Activated CD8-positive, alpha-beta memory T cell treated with anti-CD3 and anti-CD28 coated beads for 1 hour (primary cell): ENCODE measurements at places on chromosomes 16 and 17.

DNA sequence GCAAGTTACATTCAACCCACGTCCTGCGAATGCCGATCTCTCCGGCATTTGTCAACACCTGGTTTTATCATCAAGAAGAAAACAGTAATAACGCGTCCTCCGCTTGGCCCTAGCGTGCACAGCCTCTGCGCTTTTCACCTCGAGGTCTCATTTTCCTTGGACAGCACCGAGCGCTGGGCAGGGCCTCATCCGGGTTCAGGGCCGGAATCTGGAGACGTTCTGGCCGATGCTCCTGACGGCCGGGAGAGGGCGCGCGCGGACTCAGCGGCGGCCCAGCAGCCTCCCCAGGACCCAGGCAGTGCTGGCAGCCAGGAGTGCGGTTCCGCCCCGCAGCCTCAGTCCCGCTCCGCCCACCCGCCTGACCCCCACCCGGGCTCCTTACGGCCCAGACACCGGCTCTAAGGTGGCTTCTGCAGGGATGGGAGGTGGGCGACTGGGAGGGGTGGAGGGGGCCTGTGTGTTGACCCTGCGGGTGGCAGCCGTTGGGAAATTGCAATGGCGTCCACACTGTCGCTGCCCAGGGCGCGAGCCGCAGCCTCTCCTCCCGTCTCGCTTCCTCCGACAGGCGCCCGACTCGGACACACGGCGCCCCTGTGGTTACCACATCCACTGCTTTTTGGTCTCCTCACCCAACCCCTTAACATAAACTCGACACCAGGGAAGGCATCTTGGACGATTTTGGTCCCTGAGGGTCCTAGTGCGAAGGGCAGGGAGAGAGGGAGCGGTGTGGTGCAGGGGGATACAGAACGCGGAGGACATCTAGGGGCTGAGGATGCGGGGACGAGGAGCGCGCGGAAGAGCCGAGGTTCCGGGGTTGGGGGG, 7.4 kb upstream of the FLYWCH1 start:
- DNase-seq = peak; percentile 59

DNA sequence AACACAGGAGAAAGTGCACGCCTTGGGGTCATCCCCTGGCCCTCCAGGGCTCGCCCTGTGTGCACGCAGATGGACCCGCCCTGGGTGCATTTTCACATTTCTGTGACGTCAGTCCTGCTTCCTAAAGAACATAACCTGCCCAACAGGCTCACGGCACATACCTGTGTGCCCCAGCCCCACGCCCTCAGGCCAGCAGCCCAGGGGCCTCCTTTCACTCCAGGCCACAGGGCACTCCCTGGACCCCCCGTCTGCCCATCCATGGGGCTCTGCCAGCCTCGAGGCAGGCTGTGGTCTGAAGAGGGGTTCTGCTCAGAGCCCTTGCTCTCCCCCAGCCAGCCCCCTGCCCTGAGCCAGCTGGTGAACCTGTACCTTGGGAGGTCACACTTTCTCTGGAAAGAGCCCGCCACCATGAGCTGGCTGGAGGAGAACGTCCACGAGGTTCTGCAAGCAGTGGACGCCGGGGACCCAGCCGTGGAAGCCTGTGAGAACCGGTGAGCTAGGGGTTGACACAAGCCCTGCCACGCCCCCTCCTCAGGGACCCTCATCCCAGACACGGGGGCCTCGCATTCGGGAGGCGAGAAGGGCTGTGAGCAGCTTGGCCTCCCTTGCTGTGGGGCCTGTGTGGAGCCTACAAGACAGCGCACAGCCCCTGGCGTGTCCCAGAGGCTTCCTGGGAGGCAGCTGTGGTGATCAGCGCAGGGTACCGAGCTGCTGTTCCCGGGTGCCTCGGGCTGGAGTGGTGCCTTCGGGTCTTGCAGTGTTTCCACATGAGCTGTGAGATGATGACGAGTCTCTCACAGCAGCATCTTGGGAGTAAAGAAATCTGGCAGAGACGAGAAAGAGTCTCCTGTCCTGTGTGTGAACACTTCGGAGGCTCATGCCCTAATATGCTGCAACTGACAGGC, 13.8 kb upstream of the MC1R start:
- no peak for DNase-seq

GRCh38 chr17:12709063-12709462, 43.4 kb downstream of the MYOCD start:
- DNase-seq = no peak

GRCh38 chr16:50847166-50847565, 105.3 kb downstream of the CYLD start:
- DNase-seq = no peak

DNA sequence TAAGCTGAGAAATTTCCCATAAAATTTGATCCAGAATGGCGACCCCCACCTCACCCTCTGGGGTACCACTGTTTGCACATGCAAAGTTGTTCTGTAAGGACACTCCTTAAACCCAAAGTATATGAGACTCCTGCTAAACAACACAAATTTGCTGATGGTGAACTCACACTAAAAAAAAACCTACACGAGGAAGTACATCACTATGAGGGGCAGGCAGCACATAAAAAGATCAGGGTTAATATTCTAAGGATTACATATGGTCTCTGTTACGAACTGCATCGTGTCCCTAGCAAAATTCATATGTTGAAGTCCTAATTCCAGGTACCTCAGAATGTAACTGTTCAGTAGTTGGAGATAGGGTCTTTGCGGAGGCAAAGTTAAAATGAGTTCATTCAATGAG, 60.3 kb downstream of the LYRM1 start:
- DNase-seq = no peak

- DNase-seq = no peak
Measured at GRCh38 chr17:48598736-48599135, 5.2 kb upstream of the HOXB5 start.

DNA sequence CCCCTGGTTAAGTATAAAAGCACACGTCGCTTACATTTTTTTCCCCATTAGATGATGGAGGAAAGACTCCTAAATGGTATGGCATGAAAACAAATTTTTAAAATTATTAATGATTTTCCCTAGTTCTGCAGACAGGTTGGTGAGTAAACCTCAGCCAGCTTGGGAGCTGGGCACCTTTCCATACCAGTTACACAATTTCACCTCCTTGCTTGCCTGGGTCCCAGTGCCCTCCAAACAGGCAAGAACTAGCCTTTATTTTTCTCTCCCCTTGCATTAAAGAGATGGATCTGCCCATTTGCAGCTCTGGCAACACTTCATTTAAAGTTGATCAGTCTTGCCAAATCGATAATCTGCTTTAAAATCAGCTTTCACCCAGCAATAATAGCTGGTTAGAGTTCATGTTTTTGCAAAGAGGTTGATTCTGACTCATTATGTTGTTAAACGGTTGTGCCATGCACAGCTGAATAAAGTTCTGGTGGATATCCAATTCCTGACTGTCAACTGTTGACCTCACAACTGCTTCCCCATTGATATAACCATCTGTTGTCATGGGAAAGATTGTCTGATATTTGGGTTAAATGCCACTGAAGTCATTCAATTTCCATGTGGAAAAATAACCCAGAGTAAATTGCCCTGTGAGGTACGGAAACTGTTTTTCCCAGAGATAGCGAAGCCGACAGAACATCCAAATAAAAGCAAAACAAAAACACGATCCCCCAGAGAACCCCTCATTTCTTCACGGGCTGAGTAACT, 1.3 kb downstream of the C17orf58 start:
- no peak for DNase-seq

GRCh38 chr16:72241930-72242329, 70.0 kb upstream of the PMFBP1 start:
- no peak for DNase-seq

DNA sequence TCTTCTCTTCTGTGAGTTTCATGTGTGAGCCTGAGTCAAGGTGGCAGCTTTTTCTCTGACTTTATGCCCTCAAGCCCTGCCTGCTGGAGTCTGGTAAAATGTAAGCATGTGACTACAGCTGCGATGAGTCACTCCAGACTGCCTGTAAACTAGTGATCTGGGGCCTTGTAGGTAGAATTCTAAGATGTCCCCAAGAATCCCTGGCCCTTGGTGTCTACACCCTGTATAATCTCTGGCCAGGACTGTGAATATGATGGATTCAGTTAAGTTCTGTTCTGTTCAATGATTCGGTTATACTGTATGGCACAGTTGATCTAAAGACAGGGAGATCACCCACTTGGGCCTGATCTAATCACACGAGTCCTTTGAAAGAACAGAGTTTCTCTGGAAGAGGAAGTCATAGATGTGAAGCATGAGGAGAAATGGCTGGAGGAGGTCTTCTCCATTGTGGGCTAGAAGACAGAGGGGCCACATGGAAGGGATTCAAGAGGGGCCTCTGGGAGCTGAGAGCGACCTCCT, 29.8 kb downstream of the PRSS54 start:
- no peak for DNase-seq

DNA sequence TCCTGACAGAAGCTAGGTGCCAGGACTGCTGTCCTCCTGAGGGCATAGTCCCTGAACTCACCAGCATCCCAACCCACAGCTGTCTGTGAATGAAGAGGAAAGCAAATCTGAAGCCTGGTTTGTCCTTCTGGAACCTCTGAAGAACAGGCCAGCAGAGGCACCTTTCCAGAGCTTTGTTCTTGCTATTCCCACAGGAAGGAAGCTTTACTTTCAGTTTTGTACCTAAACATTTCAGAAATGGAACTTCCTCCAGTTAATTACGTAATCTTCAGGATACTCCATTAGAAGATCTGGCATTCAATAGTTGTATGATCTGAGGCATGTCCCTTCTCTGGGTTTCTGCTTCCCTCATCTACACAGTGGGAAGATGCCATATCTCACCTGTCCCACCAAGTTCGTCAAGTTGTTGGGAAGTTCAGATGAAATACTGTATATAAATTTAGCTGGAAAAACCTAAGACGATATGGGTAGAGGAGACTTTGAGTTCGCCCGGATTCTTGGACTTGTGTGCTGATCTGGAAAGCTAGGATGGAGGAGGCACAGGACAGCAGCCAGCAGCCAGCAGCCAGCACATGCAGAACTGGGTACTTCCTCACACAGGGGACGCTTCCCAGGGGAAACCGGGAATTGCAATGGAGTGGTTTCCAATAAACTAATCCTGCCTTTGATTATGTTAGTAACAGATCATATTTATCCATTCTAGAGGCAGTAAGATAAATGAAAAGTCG, 22.4 kb downstream of the NXPH3 start:
- DNase-seq = no peak

DNA sequence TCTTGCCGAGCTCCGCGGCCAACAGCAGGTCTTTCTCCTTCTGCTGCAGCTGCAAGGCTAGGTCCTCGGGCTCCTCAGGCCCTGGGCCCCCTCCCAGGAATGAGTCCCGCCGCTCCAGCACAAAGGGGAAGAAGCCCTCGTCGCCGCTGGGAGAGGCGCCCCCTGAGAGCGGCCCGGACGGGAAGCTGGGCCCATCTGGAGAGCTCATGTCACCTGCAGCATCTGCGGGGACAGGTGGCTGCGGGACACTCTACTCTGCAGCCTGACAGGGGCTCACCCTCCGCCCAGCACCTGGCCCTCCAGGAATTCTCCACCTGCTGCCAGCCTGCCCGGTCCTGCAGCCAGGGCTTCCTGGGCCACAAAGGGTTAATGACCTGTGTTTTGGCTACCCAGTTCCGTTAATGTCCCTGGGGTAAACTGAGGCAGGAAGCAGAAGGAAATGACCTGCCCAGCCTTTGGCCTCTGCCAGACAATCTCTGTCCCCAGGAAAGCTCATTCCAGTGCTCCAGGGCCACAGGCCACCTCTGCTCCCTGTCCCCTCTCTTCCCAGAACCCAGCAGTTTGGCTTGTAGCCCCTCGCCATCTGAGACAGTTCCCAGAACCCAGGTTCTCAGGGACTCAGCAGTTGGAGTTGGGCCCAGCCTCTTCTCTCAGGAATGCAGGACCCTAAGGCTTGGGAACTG, 1.3 kb downstream of the BICDL2 start:
- no peak for DNase-seq

DNA sequence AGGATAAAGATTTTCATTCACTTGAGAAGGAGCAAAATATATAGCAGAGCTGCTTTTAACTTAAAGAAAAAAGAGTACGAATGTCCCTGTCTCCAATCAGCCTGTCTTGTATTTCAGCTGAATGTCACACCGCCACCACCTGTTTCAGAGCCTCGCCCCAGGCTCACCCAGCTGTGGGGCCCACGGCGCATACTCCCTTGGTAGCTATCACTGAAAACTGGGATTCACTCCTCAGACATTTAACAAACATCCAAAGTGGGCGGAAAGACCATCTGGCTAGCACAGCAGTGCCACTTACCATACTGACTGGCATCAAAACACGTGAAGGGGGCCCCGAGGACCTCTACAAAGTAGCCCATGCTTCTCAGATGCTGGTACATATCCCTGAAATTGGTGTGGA, 25.4 kb upstream of the SLC38A8 start:
- DNase-seq = no peak

- DNase-seq = no peak
Measured at GRCh38 chr17:59423137-59423724, 91.8 kb downstream of the YPEL2 start.

DNA sequence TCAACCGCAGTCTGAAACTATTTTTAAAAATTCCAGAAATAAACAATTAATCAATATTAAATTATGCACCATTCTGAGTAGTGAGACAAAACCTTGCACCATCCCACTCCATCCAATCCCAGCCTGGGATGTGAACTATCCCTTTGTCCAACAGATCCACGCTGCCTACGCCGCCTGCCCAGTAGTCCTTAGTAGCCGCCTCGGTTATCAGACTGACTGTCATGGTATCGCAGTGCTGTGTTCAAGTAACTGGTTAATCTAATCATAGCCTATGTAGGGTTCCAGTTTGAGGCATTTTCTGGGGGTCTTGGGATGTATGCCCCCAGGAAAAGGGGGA, 437.7 kb downstream of the HS3ST3B1 start:
- no peak for DNase-seq

GRCh38 chr17:76735586-76736348, 1.4 kb downstream of the SRSF2 start:
- no peak for DNase-seq

GRCh38 chr17:73798111-73798748, 154.0 kb upstream of the SDK2 start:
- no peak for DNase-seq

DNA sequence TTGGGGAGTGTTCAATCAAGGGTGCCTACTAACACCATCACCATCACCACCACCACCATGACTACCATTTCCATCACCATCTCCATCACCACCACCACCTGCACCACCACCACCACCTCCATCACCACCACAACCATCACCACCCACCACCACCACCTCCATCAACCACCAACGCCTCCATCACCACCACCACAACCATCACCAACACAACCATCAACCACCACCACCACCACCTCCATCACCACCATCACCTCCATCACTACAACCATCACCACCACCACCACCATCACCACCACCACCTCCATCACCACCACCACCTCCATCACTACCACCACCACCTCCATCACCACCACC, 15.7 kb downstream of the MARCHF10 start:
- no peak for DNase-seq

GRCh38 chr17:31510308-31511194, 119.1 kb downstream of the RAB11FIP4 start:
- DNase-seq = no peak

GRCh38 chr16:87704754-87705353, 60.9 kb downstream of the KLHDC4 start:
- no peak for DNase-seq

- no peak for DNase-seq
Measured at GRCh38 chr17:66981983-66982508, 17.5 kb downstream of the CACNG4 start.
